ENCODE measurements at places on chromosomes 7 and 10.

- no peak for DNase-seq
Measured at GRCh38 chr7:100066953-100067352, 14.6 kb downstream of the ZNF3 start.

- no peak for DNase-seq
Measured at GRCh38 chr7:98399462-98399861, 1.4 kb downstream of the BAIAP2L1 start.

DNA sequence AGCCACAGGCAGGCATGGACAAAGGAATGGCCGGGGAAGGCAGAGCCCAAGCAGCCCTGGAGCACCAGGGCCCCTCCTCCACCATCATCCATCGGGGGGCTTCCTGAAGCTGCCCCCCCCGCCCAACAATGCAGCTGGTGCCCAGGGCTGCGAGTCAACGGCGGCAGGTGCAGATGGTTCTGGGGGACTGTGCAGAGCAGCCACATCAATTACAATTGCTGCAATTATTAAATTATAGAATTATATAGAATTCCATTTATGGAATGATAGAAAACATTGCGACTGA is 28.3 kb downstream of the EBF3 start:
- DNase-seq: no peak

DNA sequence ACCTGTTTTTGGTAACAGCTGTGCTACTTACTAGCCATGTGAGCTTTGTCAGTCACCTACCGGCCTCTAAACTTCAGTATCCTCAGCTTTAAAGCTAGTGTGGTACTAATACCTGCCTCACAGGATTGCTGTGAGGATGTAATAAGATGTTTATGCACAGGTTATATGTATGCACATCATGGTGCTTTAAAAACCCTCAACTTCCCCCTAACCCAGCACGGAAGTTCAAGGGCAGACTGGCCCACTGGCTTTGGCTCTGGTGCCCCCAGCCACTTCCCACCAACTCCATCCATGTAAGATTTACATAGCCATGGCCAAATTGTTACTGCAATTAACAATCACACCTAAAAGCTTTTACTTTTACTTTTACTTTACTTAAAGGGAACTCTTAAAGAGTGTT is 676.0 kb upstream of the GALNT17 start:
- DNase-seq: no peak

- no peak for DNase-seq
Measured at GRCh38 chr10:99693933-99694583, 34.7 kb downstream of the ENTPD7 start.

- DNase-seq: no peak
Measured at GRCh38 chr7:110898516-110898915, 192.4 kb upstream of the LRRN3 start.

DNA sequence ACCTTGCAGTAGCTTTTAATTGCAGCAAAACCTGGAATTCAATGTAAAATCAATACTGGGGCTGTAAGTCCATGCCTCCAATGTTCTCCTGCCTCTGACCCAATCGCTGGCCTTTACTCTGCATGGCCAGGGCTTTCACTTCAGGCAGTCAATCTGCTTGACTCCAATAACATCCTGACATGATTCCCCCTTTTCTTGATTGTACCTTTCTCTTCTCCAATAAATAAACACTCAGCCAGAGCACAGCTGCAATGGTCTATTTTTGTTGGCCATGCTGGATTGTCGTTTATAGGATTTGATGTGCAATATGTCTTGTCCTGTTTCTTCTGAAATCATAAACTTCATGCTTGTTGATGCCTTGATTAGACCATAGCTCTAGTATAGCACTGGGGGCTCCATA is 97.8 kb upstream of the COL1A2 start:
- no peak for DNase-seq

DNA sequence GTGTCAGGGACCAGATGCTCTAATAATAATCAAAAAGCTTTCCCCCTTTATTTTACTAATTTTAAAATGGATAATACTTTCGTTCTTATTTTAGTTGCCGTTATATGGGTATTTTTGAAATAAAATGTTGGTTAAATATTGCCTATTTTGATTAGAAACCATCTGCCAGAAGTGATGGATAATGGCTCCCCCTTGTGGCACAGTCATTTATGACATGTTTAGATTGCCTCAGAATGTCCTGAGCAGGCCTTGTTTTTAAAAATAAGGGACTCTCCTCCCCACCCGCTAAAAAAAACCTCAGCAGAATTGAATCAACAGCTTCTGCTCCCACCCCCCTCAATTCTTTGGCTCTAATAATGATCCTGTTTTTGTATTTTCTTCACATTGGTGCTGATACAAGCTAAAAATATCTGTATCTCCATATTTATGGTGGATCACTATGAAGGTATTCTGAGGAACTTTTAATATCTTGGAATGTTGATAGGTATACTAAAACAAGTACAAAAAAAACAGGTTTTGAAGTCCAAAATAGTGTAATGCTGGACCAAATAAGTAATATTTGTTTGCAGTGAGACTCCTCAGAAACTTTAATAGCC is 38.8 kb downstream of the TMEM60 start:
- peak; percentile 71 for DNase-seq

- no peak for DNase-seq
Measured at GRCh38 chr7:42982604-42983115, 50.5 kb downstream of the MRPL32 start.

- DNase-seq: no peak
Measured at GRCh38 chr10:21499701-21500577, 25.5 kb downstream of the SKIDA1 start.

- no peak for DNase-seq
Measured at GRCh38 chr7:21819048-21819447, 126.7 kb downstream of the CDCA7L start.

GRCh38 chr7:117848941-117849340 is 24.3 kb downstream of the CTTNBP2 start:
- DNase-seq: no peak

- DNase-seq: no peak
Measured at GRCh38 chr10:11553773-11554381, 57.6 kb downstream of the USP6NL start.

DNA sequence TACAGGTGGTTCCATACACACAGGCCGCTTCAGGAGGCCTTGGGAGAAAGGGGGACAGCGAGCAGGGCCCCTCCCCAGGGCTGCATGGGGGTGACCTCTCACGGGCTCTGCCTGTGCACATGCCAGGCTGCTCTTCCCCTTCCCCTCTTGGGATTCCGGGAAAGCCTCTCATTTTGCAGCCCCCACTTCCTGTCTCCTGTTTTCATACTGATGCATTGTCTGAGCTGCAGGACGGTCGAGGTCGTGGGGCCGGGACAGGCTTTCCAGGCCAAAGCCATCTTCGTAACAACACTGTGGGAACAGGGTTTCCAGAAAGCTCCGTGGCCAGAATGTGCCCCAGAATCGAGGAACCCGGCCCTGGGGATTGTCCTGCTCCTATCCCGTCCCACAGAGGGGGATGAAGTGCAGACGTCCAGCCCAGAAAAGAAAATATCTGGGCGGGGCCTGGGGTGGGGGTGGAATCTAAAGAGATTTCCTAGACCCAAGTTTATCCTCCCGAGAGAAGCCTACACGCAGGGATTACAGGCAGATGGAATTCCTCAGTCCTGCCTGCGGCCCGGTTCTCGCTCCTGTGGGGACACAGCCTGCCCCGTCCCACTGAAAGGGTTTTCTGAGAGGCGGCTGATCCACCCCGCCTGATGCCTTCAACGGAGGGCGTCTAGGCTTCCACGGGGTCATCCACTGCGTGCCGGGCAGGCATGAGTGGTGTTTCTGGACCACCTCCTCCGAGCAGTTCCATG is 29.5 kb upstream of the DNAAF5 start:
- DNase-seq: no peak

DNA sequence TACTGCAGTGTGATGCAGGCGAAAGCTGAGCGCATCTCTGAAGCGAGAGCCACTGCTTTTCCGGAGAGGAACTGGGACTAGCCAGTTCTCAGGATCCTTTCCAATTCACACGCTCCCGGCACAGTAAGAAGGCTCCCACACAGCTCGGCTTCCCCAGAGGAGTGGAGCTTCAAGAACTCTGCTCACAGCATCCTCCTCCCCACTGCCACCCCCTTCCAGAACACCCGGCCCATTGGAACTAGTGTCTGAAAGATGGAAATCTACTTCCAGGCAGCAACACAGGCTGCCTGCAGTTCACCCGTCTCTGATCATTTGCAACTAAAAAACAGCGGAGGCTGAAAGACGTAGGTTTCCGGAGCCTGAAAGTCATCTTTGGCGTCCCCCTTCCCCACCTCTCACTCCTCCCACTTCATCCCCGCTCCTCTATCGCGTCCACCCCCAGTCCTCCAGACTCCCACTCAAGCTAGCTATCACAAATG is at the start of gene DGKB:
DGKB (minus strand) TSS at position 163 of the 479 bp plus-strand sequence.
- no peak for DNase-seq

DNA sequence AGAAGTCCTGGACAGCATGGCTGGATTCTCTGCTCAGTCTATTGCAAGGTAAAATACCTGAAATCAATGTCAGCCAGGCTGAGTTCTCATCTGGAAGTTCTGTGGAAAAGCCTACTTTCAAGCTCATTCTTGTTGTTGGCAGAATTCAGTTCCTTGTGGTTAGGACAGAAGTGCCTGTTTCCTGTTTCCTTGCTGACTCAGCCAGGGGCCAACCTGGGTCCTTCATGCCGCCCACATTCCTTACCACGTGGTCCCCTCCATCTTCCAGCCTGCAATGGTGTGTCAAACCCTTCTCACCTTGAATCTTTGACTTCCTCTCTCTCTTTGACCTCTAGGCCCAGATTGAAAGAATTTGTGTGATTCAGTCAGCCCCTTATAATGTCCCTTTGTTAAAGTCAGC is 197.1 kb upstream of the STK17A start:
- DNase-seq: no peak

DNA sequence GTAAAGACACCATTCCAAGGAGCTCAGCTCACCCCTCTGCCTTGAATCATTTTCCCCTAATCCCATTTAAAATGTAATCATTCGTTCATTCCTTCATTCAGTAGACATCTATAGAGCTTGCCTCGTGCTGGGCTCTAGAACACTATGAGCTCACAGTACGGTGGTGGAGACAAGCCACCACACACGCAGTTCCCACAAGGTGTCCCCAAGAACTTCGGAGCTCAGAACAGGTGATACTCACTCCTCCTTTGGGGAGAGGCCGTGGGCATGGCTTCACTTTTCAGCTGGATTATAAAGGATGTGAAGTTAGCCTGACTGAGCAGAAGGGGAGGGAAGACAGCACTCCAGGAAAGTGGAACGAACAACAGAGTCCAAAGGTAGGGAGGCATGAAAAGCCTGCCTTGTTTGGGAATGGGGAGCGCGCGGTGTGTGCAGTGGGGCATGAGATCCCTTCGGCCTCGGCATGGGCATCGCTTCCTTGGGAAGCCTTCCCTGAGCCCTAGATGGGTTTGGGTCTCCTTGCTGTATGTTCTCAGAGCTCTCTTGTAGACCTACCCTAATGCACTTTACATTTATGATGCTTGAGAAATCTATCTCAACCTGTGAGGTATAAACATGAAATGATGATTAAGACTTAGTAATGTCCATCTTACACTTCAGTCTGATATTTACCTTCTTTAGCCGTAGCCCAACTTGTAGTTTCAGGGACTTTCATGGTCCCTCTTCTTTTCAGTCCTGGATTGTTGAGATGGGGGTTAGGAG is 809 bp upstream of the OGA start:
- DNase-seq: no peak

- DNase-seq: no peak
Measured at GRCh38 chr10:121459279-121459621, 139.0 kb downstream of the FGFR2 start.

- DNase-seq: no peak
Measured at GRCh38 chr7:50631639-50632038, 66.4 kb upstream of the DDC start.

DNA sequence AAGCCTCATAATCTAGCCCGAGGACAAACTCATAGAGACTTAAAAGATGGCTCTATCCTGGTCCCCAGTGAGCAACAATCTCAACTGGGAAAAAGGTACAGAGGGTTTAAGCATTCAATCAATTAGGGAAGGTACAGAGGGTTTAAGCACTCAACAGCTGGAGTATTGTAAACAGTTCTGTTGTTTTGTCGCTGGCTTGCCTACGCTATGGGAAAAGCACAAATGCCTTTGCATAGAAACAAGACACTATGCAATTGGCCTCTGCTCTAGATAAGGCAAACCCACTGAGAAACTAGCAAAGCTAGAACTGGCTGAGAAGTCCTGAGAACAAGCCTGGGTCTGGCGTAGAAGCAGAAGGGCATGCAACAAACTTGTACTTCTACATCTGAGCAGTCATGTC is 69.3 kb downstream of the GFRA1 start:
- no peak for DNase-seq

- no peak for DNase-seq
Measured at GRCh38 chr7:112410092-112410491, 40.2 kb upstream of the IFRD1 start.

DNA sequence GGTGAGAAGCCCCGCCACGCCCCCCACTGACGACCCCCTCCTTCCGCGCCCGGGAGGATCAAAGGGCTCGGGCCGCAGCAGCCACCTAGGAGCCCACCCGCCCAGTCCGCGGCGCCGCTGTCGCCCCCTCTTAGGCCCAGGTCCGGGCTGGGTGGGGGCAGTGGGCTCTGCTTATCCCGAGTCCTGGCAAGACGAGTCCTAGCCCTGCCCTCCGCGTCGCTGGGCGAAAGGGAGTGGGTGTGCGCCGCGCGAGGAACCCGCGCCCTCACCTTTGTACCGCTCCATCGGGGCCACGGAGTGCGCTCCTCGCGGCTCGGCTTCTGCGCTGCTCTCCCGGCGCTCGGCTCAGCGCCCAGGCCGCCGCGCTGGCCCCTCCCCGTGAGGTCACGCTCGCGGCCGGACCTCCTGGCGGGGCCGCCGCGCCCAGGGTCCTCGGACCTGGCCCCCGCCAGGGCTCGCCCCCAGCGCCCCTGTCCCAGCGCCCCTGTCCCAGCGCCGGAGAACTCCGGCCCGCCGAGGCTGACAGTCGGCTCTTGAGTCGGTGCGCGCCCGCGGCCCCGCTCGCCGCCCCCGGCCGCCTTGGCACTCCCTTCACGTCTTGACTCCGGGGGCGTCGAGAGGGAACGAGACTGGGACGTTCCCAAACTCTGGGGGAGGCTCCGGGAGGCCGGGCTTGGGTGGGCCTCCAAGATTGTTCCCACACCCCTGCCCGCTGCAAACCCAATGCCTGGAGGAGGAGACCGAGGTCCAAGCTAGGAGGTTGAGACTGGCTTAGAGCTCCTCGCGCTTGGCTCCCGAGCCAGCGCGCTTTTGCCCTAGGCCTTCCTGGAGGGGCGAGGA is at the start of gene AFAP1L2:
AFAP1L2 (minus strand) TSS at position 332 of the 840 bp plus-strand sequence; CDS start at position 285, 47 bp downstream.
- peak; percentile 64 for DNase-seq

DNA sequence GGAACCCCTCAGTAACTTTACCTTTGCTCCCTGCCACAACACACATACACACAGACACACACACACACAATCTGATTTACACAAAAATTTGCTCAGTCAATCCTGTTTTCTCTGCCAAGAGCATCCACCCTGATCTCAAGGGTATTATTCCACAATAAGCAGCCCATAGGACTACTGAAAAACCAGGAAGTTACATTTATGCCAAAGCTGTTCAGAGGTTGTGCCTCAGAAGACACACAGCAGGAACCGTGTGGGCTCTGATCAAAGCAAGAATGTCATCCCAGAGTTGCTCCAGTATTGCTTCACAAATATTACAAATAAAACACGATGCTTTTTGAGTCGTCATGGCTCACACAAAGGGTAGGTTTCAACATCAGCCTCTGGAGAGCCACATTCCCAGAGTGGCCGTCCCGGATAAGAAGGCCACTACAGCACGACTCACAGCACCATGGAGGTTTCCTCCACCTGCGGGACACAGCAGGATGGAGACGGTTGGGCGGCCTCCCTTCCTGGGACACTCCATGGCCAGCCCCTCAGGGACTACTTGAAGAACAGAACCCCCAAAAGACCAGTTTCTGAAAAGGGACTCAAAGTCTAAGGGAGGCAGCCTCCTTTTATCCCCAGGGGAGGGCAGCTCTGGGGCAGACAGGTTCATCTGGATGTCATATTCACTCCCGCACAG is 1.6 kb downstream of the AIFM2 start:
- DNase-seq: no peak

Measured in A549 (cell line).